NB4 (cell line): ENCODE measurements at places on chromosomes 7 and 10.

- no peak for DNase-seq
Observed at GRCh38 chr10:132350391-132350790, 18.4 kb downstream of the LRRC27 start.

- peak; percentile 40 for DNase-seq
Observed at GRCh38 chr7:17991866-17992648, 35.6 kb downstream of the PRPS1L1 start.

GRCh38 chr10:34813626-34814222 is 1.4 kb downstream of the PARD3 start:
- DNase-seq, result no peak

DNA sequence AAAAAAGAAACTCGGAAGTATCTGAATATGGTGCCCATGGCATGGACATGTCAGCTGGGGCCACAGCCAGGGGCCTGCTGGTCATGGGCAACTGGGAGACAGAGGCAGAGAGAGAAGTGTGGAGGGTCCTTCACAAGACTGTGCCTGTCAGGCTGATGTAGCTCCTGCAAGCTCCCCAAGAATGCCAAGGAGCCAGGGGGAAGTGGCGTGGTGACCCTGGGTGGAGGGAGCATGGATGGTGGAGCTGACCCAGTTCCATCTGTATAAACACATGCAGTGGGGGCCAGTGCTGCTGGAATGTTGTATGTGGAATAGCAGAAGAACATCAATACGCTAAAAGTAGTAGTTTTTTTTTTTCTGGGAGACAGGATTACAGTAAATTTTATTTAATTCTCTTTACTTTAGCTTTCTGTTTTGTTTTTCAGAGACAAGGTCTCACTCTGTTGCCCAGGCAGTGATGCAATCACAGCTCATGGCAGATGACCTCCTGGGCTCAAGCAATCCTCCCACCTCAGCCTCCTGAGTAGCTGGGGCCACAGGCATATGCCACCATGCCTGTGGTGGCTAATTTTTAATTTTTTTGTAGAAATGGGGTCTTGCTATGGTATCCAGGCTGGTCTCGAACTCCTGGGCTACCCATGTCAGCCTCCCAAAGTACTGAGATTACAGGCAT is 10.5 kb upstream of the ZMIZ2 start:
- DNase-seq, result peak; percentile 47

DNA sequence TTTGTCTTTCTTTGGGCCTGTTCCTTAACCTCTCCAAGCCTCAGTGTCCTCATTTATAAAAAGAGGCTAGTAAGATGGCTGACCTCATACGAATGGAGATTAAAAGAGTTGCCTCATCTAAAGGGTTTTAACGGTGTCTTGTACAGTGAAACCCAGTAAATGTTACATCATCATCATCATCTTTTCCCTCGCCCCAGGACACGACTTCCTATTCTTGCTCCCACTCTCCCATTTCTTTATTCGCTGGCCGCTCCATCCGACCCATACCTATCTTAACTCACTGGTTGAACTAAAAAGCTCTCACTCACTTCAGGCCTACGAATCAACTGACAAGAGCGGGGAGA is 554 bp downstream of the FRA10AC1 start:
- DNase-seq, result peak; percentile 72

- no peak for DNase-seq
Observed at GRCh38 chr7:2309889-2310331, 4.3 kb downstream of the SNX8 start.

DNA sequence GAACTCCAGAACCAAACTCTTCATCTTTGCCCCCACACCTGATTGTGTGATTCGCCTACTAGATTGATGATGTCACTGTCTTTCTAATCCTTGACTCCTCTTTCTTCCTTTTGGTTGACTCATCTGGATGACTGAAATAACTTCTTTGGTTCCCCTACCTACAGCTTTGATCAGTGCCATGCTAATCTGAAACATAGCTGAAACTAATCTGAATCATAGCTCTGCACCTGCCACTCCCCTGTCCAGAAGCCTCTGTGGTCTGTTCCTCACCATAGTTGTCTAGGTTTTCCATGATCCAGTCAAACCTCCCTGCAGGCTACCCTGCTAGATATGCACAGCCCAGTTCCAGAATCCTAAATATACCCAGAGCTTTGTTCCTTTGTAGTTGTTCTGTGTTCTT is 51.9 kb downstream of the ZNF365 start:
- no peak for DNase-seq

GRCh38 chr7:44380189-44380830 is 54.9 kb upstream of the CAMK2B start:
- DNase-seq, result no peak

DNA sequence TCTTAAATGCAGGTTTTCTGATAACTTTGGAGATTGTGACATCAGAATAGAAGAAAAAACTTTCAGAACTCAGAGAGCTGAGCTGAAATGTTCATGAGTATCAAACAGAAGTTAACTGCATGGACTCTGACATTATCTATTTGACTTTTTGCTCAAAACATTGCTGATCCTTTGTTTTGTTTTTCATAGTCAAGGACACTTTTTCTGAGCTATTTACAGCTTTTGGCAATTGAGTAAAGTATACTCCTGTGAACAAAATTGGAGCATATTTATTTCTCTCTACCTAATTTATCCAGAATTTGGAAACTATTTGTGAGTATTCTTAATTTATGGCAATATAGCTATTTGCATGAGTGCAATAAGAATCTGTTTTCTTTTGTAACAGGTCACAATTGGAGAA is 11.1 kb downstream of the KCP start:
- no peak for DNase-seq

DNA sequence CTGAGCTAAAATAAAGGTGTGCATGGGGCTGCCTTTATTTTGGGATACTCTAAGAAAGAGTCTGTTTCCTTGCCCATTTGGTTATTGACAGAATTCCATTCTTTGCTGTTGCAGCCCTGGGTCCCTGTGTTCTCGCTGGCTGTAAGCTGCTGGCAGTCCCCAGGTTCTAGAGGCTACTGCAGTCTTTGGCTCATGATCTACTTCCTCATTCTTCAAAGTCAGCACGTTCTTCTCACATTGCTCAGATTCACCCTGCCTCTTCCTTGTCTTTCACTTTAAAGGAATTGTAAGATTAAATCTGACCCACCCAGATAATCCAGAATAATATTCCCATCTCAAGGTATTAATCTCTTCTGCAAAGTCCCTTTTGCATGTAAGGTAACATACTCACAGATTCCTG is 620.3 kb downstream of the CCSER2 start:
- DNase-seq, result peak; percentile 6

DNA sequence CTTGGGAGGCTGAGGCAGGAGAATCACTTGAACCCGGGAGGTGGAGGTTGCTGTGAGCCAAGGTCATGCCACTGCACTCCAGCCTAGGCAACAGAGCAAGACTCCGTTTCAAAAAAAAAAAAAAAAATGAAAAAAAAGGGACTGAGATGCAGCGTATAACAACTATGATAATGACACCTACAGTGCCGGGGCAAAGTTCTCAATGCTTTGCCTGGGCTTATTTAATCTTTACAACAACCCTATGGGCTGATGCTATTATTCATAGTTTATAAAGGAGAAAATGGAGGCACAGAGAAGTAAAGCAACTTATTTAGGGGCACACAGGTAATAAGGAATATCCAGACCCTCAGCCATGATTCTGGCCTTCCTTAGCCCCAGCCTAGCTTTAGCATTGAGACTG is 47.6 kb downstream of the SUGCT start:
- no peak for DNase-seq
